ENCODE measurements at places on chromosomes 3 and 15.

GRCh38 chr15:52636459-52636858 lies 42.7 kb downstream of the ATOSA start:
- no peak for DNase-seq

DNA sequence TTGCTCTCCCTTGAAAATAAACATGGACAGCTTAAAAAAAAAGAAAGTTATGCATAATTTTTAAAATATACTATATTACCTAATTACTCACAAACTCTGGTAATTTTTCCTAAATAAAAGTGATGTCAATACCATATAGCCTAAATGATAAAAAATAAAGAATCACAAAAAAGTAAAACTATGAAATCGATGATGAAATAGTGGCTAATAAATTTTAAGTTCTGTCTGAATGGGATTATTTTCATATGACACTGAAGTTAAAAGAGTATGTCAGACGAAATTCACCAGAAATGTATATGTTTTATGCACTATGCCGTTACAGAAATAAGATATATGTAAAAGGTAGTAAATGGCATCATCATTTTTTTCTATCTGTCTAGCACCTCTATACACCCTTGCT lies 51.4 kb downstream of the FSIP1 start:
- DNase-seq: no peak

GRCh38 chr3:71201939-71202338 lies 381.6 kb downstream of the FOXP1 start:
- no peak for DNase-seq

GRCh38 chr3:171459137-171459941 lies 866 bp downstream of the TNIK start:
- peak; percentile 44 for DNase-seq

- no peak for DNase-seq
These were observed 5.8 kb downstream of the ANO10 start for GRCh38 chr3:43616034-43616433.

- DNase-seq: peak; percentile 83
These were observed 19.8 kb downstream of the IL1RAP start for GRCh38 chr3:190533511-190534281.

DNA sequence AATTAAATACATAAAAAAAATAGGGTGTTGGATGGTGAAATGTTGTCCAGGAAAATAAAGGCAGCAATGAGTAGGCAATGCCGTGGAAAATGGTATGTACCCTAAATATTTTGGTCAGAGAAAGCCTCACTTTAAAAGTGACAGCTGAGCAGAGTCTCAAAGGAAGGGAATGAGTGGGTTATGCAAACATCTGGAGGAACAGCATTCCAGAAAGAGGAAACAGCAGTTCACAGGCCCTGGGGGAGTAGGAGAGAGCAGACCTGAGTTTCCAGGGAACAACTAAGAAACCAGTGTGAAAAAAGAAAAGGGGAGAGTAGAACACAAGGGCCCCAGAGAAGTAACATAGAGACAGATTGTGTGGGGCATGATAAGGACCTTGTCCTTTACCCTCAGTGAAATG lies 230.0 kb upstream of the CNTN3 start:
- no peak for DNase-seq

GRCh38 chr15:39934397-39935071 lies 619 bp downstream of the EIF2AK4 start:
- DNase-seq: no peak

DNA sequence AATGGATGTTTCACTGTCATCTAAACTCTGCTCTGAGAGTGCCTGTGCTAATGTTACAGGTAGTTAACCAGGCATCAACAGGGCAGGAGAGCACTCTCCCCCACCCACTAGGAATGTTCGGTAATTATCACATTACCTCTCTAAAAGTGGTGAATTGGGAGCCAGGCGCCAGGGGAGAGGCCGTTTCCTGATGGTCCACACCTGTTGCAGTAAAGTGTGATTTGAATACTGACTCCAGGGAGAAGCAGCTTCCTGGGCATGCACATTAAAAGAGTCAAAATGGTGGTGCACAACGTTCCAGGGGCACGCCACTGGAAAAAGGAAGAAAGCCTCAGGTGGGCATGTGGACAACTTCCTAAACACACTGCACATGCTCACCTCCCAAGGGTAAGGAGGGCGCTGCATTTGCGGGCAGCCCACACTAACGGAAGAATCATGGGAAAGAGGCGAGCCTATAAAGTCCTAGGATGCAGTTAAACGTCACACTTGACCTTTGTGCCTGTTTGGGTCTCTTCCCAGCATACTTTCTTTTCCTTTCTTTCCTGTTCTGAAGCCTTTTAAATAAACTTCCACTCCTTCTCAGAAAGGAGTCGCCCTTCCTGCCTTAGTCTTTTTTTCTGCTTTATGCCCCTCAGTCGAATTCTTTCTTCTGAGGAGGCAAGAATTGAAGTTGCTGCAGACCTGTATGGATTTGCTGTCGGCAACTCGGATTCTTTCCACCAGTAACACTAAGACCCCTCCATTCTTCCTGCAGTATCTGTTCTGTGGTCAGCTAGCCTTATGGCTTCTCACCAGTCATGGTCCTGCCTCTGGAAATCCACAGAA lies 28.9 kb upstream of the GPD1L start:
- no peak for DNase-seq

- no peak for DNase-seq
These were observed 67.1 kb upstream of the SEC13 start for GRCh38 chr3:10387881-10388609.

DNA sequence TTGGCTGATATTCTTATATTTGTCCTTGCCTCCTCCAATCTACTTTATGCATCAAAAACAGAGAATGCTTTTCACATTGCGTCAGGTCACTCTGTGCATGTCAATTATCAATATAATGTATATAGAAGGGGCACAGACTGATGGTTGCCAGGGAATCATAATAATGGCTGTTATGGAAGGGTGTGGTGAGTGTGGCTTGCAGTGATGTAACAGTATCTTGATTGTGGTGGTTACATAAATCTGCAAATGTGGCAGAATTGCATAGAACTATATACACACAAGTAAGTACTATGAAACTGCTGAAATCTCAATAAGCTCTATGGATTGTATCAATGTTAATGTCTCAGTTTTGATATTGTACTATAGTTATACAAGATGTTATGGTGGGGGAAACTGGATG lies 228.6 kb downstream of the TJP1 start:
- no peak for DNase-seq

GRCh38 chr15:81107889-81108288 lies 26.2 kb upstream of the CFAP161 start:
- DNase-seq: no peak

- DNase-seq: no peak
These were observed 121.9 kb downstream of the TMEM266 start for GRCh38 chr15:76181705-76182107.

- DNase-seq: no peak
These were observed 84.1 kb downstream of the AGBL1 start for GRCh38 chr15:86163816-86164215.

DNA sequence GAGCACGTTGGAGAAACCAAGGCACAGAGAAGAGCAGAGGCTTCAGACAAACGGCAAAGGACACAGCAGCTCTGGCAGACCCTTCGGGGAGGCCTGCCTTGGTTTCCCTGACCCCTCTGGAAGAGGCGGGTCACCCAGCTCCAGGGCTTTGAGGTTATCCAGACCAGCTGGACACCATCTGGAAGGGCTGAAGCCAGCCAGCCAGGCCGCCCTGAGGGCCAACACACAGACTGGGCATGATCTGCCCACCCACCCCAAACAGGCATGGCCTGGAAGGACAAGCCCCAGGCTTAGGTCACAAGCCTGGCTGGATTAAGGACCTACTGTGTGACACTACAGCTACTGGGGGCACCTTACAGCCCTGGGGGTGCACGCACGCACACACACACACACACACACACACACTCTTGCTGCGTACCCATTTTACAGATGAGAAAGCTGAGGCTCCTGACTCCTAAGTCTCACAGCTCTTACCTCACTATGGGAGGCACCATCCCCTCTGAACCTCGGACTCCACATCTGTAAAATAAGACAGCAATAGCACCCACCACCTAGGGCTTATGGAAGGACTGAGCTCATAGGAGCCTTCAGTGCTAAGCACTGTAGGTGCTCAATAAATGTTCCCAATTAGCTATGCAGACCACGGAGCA lies 10.8 kb downstream of the PLXND1 start:
- no peak for DNase-seq

- DNase-seq: peak; percentile 69
These were observed 95.0 kb upstream of the LIMD1 start for GRCh38 chr3:45499529-45499928.

GRCh38 chr15:47066392-47066791 lies 650.9 kb upstream of the SEMA6D start:
- DNase-seq: no peak

Measured in suppressor macrophage (primary cell).